Nephron progenitor cell (in vitro differentiated cells): ENCODE measurements at places on chromosomes 7 and 10.

GRCh38 chr7:45657136-45657889 lies 83.1 kb downstream of the ADCY1 start:
- DNase-seq, result no peak

GRCh38 chr10:62352356-62352970 lies 21.7 kb upstream of the ZNF365 start:
- no peak for DNase-seq

DNA sequence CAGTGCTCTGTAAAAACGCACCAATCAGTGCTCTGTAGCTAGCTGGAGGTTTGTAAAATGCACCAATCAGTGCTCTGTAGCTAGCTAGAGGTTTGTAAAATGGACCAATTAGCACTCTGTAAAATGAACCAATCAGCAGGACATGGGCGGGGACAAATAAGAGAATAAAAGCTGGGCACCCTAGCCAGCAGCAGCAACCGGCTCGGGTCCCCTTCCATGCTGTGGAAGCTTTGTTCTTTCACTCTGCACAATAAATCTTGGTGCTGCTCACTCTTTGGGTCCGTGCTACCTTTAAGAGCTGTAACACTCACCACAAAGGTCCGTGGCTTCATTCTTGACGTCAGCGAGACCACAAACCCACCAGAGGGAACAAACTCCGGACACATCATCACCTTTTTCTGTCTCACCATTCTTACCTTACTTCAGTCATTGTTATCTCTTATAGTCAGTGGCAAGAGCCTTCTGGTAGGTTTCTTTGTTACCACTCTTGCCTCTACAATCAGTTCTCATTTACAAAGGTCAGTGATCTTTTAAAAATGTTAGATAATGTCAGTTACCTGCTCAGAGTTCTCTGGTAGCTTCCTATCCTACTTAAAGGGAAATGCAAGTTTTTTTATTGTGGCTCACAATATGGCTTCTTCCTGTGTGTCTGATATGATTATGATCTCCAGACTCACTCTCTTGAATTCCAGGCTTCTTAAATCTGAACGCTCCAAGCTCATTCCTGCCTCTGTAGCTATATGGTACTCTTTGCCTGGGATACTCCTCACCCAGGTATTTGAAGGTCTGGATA lies 4.5 kb downstream of the STAM start:
- DNase-seq, result no peak

GRCh38 chr7:11935905-11936304 lies 103.9 kb upstream of the THSD7A start:
- no peak for DNase-seq
